ENCODE measurements at places on chromosomes 2 and 18. TPM values are rescaled to one million over a fixed set of nuclear protein-coding genes. Genes with fewer than 3 reads are reported as not detected.
A peak's percentile ranks its signal among the peaks of the same experiment; 100 is the strongest.

GRCh38 chr2:158315803-158316414, 140.6 kb downstream of the CCDC148 start:
- H3K27me3 ChIP-seq = no peaks in the 10 kb centered on the region
- no peak overlapping the region for H3K27ac ChIP-seq
- no peak overlapping the region for H3K4me3 ChIP-seq
- no peak for DNase-seq
- H3K4me1 ChIP-seq = no peaks in the 10 kb centered on the region

DNA sequence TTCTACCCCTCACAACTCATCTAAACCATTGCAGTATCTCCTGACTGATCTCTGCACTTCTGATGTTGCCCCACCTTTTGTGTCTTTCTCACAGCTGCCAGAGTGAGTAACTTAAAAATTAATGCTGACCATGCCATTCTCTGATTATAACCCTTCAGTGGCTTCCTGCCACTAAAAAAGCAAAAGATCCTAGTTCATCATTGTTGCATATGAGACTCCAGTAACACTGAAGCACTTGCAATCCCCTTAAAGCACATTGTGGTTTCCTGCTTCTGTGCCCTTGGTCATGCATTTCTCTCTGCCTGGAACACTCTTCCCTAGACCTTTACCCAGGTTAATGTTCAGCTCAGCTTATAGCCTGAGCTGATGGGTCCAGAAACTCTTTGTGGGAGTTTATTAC, 95.1 kb upstream of the WDSUB1 start:
- H3K4me3 ChIP-seq = no peak overlapping the region
- no peak for DNase-seq
- peaks cover 1% of the 10 kb centered on the region for H3K4me1 ChIP-seq
- no peak overlapping the region for H3K27ac ChIP-seq

GRCh38 chr2:208648368-208648767, 241.8 kb downstream of the PTH2R start:
- H3K4me1 ChIP-seq = no peaks in the 10 kb centered on the region
- no peak for DNase-seq
- no peaks in the 10 kb centered on the region for H3K36me3 ChIP-seq
- H3K27ac ChIP-seq = no peak overlapping the region
- no peak overlapping the region for H3K4me3 ChIP-seq

- peak within 1 kb of the TSS; percentile 78 for H3K4me3 ChIP-seq
- H3K4me1 ChIP-seq = peaks cover 31% of the 10 kb centered on the region
- peak; percentile 68 for DNase-seq
- H3K36me3 ChIP-seq = no peaks in the 10 kb centered on the region
- H3K27me3 ChIP-seq = peaks cover 13% of the 10 kb centered on the region
Measured at GRCh38 chr2:216081487-216082116, at the start of the genes PECR and TMEM169. Gene PECR, minus strand, starts transcription at chr2:216081809. Its CDS starts 68 bp downstream, at chr2:216081741. Gene TMEM169, plus strand, starts transcription at chr2:216081919. Its CDS starts 14,045 bp downstream, at chr2:216095964.

The TACR1 gene
- 0.73 TPM for total RNA-seq

The STAMBP gene
- total RNA-seq = 39.4 TPM

GRCh38 chr2:26718949-26719686, 26.6 kb downstream of the KCNK3 start:
- H3K27ac ChIP-seq = no peak overlapping the region
- no peaks in the 10 kb centered on the region for H3K36me3 ChIP-seq
- H3K4me3 ChIP-seq = no peak overlapping the region
- peaks cover 6% of the 10 kb centered on the region for H3K4me1 ChIP-seq

- H3K27ac ChIP-seq = peak overlapping the region; percentile 68
- DNase-seq = no peak
- H3K36me3 ChIP-seq = no peaks in the 10 kb centered on the region
- no peaks in the 10 kb centered on the region for H3K27me3 ChIP-seq
- H3K4me3 ChIP-seq = no peak overlapping the region
Measured at GRCh38 chr18:22241921-22242361, 72.6 kb downstream of the GATA6 start.

All from progenitor cell of endocrine pancreas (in vitro differentiated cells).